ENCODE measurements at places on chromosomes 12 and 14. TPM values are rescaled to one million over a fixed set of nuclear protein-coding genes. Genes with fewer than 3 reads are reported as not detected.

DNA sequence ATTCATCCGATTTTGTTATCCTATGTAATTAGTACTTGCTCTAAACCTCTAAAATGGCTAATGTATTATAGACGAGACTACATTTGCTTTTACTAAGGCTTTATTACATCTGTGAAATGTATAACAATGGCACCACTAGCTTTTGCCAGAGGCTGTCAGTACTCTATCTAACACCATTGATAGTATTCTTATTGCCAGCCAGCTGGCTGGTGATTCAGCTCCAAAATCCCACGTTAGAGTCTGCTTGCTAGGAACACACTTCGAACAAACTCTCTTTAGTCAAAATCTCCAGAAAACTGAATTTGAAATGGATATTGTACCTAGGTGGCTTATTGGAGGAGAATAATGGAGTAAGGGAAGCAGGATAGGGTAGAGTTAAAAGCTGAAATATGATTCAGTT is 839.2 kb downstream of the SLC6A15 start:
- no peak for DNase-seq

GRCh38 chr14:21527318-21527679 is 1.2 kb upstream of the SALL2 start:
- no peak for DNase-seq

DNA sequence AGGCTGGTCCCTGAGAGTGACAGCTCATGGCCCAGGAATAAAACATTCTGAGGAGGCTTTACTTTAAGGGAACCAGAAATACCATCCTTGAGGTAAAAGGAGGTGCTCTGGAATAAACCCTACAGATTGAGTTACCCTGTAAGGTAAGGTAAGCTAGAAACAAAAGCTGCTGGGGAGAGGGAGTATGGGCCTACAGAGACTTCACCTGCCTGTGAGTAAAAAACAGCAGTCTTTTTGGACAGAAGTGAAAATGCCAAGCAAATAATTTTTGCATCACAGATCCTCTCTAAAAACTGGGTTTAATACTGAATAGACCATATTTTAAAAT is 41.2 kb downstream of the CORO1C start:
- DNase-seq, result no peak

DNA sequence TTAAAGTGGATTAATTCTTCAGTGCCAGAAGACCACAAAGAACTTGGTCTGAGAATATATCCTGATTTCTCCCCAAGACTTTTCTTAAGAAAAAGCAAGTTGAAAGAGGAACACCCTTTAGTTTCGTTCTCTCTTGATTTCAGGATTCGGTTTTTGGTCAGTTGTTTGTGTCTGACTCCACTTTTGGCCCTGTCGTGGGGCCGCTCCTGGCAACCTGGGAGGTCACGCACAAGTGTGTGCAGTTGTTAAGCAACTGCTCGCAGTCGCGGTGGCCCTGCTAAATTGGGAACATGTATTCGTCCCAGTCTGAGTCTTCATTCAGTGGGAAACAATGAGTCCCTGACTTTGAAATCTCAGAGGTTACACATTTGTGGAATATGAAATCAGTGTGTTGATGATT is 68.7 kb downstream of the RGS6 start:
- no peak for DNase-seq

- DNase-seq, result peak; percentile 75
These were observed 88.3 kb downstream of the RPS29 start for GRCh38 chr14:49497725-49498348.

DNA sequence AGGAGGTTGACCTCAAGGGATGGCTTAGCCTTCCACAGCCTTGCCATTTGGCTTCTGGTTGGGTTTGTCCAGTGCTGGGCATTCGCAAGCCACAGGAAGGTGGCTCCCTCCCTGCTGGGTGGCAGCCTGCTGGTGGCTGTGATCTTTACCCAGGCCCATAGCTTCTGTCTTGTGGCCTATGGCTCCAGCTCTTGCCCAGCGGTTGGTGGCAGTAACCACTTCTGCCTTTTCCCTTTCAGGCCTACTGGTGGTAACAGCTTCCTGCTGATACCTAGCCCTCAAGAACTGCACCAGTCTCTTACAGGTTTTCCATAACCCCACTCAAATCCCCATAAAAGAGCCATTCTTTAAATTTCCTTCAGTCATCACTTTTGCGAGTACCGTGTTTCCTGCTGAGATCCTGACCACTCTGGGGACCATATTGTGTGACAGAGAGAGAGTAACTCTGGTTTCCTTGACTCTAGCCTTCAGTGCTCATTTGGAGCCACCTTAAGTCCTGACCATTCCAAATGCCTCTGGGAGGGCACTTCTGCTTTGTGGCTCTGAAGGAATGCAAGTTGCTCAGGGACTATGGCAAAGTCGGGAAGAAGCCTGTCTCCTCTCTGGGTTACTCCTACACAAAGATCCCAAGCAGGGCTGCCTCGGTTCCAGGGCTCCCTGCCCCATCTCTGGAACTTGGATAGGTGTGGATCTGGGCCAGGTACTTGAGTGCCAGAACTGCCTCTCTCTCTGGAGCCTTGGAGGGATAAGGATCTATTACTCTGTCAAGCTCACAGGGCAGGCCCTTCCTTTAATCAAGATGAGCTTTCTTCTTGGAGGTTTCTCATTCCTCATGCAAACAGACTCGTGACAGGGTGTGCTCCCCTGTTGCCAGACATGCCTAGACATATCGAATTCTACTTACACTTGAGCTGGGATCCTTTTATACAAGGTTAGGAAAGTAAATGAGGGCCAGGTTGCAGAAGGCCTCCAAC is 2.9 kb upstream of the NYNRIN start:
- DNase-seq, result no peak

- no peak for DNase-seq
These were observed 2.4 kb upstream of the IL25 start for GRCh38 chr14:23370221-23370620.

DNA sequence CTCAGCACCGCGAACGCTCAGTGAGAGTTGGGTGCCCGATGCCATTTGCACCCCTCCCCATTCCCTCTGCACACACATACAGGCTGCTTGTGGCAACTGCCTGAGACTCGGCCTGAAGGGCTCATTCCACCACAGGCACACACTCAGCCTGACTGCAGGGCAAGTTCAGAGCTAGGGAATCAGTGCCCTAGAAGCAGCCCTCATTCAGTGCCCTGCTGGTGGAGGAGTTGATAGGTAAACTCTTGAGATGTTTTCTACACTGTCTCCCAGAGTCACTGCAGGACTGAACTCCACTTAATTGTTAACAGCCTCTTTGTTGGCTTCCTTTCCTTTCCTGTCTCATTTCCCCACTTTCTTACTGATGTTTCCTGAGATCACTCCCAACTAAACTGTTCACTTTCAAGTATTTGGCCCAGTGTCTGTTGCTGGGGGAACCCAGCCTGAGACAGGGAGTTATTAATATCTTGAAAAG is 16.9 kb downstream of the PPP1R36 start:
- DNase-seq, result no peak

The KRT77 gene
- not detected for total RNA-seq
